Tracheal epithelial cell (primary cell): ENCODE measurements at places on chromosomes 4 and X. TPM values are rescaled to one million over a fixed set of nuclear protein-coding genes. Genes with fewer than 3 reads are reported as not detected.

The CTAG1B gene
- total RNA-seq, result not detected in 2 replicates

The HTR2C gene
- total RNA-seq, result under 0.01 TPM in 1 of 2 replicates, not detected in the other

The AFM gene
- not detected in 2 replicates for total RNA-seq

The TADA2B gene
- 11.1 and 12.0 TPM in 2 replicates for total RNA-seq

The KLHL15 gene
- 2.2 and 5.8 TPM in 2 replicates for total RNA-seq

The RBM3 gene
- total RNA-seq, result 88.0 and 97.1 TPM in 2 replicates

The KLB gene
- under 0.01 TPM in 1 of 2 replicates, not detected in the other for total RNA-seq

The AKAP14 gene
- 0.64 TPM in 1 of 2 replicates, not detected in the other for total RNA-seq

The AWAT2 gene
- not detected in 2 replicates for total RNA-seq

The HEPH gene
- total RNA-seq, result not detected in 2 replicates

The BEX4 gene
- 12.8 and 22.7 TPM in 2 replicates for total RNA-seq

The BEX1 gene
- not detected in 2 replicates for total RNA-seq

The TRIM75 gene
- not detected in 2 replicates for total RNA-seq

The FRG2 gene
- not detected in 2 replicates for total RNA-seq

The RFC1 gene
- 45.8 and 53.7 TPM in 2 replicates for total RNA-seq

The NAP1L2 gene
- 0.24 and 0.43 TPM in 2 replicates for total RNA-seq

The SPATA18 gene
- total RNA-seq, result 12.5 and 15.8 TPM in 2 replicates

The CCNI gene
- total RNA-seq, result 113 and 227 TPM in 2 replicates

The ANOS1 gene
- total RNA-seq, result under 0.01 and 1.4 TPM in 2 replicates

The RNF212 gene
- total RNA-seq, result under 0.01 and 0.64 TPM in 2 replicates

The TIGD2 gene
- 6.7 and 8.5 TPM in 2 replicates for total RNA-seq

The UGT2B15 gene
- total RNA-seq, result not detected in 2 replicates

The SMIM10 gene
- under 0.01 TPM in 1 of 2 replicates, not detected in the other for total RNA-seq

The EXOC1L gene
- total RNA-seq, result not detected in 2 replicates

The SHISA3 gene
- total RNA-seq, result under 0.01 TPM in 1 of 2 replicates, not detected in the other

The GASK1B gene
- 2.8 and 3.1 TPM in 2 replicates for total RNA-seq

The CRMP1 gene
- 0.24 TPM in 1 of 2 replicates, not detected in the other for total RNA-seq

The FGB gene
- 0.21 TPM in 1 of 2 replicates, not detected in the other for total RNA-seq

The C4orf51 gene
- not detected in 2 replicates for total RNA-seq

The MSANTD1 gene
- 0.21 and 0.48 TPM in 2 replicates for total RNA-seq

The MAGEA4 gene
- total RNA-seq, result not detected in 2 replicates

The GAGE13 gene
- not detected in 2 replicates for total RNA-seq

The ITM2A gene
- total RNA-seq, result 1.1 and 4.6 TPM in 2 replicates
